ENCODE measurements at places on chromosomes 11 and 22. TPM values are rescaled to one million over a fixed set of nuclear protein-coding genes. Genes with fewer than 3 reads are reported as not detected.

Gene KBTBD4
- total RNA-seq = 19.0 TPM

DNA sequence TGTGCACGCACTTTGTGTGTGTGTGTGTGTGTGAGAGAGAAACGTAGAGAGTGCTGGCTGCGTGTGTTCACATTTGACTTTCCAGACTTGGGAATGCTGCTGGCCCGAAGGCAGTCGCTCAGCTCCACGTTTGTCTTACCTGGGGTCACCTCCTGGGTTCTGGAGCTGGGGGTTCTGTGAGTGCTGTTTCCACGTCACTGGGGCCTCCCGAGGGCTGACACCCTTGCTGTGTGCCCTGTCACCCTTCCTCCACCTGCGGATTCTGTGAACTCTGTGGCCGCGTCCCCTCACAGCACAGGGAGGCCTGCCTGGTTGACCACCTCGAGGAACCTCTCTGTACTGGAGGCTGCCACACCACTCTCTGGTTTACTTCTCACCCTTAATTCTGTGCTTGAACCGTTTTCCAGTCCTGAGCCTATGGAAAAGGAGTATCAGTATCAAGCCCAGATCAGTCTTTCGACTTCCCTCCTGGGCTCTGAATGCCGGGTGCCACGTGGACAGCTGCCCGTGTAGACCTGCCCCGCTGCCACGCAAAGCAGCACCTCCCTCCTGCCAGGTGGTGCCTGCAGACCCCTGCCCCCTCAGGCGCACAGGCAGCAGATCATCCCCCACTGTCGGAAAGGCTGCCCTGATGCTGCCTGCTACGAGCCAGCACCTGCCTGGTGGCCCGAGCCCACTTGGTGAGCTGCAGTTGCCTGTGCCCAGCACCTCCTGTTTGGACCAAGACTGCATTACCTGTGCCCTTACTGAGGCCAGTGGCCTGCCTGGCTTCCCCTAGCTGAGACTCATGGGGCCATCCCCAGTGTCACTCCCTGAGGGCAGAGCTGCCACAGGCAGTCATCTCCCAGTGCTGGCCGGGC, 233.3 kb downstream of the TBC1D22A start:
- H3K36me3 ChIP-seq = peaks cover under 1% of the 10 kb centered on the region
- DNase-seq = no peak
- H3K4me1 ChIP-seq = peaks cover 6% of the 10 kb centered on the region
- H3K4me3 ChIP-seq = no peak overlapping the region
- H3K27ac ChIP-seq = no peak overlapping the region

DNA sequence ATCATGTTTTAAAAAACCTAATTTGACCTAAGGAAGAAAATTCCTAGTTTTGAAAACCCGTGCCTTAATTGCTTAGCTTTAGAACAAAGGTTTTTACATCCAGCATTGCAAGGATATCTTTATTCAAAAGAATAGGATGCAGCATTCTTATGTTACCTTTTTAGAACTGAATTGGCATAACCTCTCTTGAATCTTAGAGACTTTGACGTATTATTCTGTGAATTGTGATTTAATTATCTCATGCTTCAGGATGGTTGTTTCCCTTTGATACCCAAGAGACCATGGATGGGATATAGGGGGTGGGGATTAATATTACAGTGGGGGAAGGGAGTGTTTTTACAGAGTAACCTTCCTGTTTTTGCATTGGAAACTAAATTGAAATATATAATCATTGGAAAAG, 49.4 kb downstream of the ARHGEF12 start:
- no peaks in the 10 kb centered on the region for H3K4me1 ChIP-seq
- H3K36me3 ChIP-seq = no peaks in the 10 kb centered on the region
- no peak overlapping the region for H3K4me3 ChIP-seq
- DNase-seq = no peak
- no peak overlapping the region for H3K27ac ChIP-seq

DNA sequence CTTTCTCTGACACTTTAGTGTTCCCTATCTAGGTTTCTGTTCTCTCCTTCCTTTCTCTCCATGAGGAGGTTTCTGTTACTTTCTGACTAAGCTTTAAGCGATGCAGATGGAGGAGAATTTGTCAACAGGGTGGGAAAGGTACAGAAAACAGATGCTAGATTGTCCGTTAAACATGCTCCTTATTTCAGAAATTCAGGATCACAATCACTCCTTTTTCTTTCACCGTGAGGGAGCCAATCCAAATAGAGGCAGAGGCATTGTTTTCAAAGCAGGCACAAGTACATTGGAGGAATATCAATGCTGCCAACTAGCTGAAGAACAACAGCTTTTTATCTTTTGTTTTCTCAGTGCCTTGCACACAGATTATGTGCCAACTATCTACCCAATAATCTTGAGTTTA, 215.7 kb upstream of the FOLH1 start:
- no peaks in the 10 kb centered on the region for H3K36me3 ChIP-seq
- H3K4me1 ChIP-seq = no peaks in the 10 kb centered on the region
- DNase-seq = no peak
- no peak overlapping the region for H3K27ac ChIP-seq
- no peak overlapping the region for H3K4me3 ChIP-seq

DNA sequence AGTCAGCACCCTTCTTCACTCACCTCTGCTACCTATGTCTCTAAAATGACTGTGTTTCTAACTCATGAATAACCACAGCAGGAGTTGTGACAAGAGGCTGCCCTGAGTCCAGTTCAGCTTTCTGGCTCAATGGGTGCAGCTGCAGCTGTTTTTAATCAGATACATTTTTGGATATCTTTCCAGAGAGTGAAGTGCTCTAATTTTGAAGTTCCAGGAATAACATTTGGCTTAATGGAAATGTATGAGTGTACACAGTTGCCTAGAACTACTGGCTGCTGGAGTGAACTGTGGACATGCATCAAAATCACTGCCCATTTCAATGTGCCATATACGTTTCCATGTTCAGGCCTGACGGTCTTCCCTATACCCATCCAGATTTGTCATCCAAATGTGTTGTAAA, 769.5 kb upstream of the ANO3 start:
- no peaks in the 10 kb centered on the region for H3K27me3 ChIP-seq
- no peak overlapping the region for H3K4me3 ChIP-seq
- no peak for DNase-seq
- no peaks in the 10 kb centered on the region for H3K36me3 ChIP-seq

DNA sequence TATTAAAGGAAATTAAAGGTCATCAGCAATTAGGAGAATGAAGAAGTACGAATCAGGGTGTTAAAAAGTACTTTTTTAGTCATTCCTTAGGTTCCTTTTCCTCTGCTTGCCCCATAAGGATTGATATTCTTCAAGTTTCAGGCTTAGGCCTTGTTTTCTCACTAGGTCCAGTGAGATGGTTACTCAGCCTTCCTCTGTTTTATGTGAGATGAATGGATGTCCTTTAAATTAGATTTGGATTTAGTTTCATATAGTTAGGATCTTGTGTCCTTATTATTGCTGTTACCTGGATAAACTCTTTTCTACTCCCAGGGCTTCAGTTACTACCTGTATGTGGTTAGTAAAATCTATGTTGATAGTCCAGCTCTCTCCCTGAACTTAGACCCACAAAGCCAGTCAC, 29.2 kb downstream of the FAR1 start:
- DNase-seq = no peak
- H3K27ac ChIP-seq = no peak overlapping the region
- peaks cover 16% of the 10 kb centered on the region for H3K36me3 ChIP-seq
- no peaks in the 10 kb centered on the region for H3K27me3 ChIP-seq
